Osteocyte (in vitro differentiated cells): ENCODE measurements at places on chromosomes 2 and 18.

- DNase-seq = no peak
Observed at GRCh38 chr2:29782549-29783458, 138.6 kb downstream of the ALK start.

DNA sequence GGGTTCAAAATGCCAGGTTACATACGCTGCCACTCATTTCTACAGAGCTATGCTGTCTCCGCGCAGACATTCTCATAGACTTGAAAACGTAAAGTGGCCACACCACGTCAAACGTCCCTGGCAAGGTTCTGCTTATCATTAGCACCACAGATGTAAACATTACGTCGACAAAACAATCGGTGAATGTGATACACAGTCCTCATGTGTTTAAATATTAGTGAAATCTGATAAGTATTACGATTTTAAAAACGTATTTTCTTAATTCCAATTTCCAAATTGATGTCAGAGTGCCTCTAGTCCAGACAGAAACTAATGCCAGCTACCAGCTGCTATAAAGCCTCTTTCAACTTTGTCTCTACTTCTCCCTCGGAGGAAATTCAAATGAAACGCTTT lies 1.2 kb downstream of the STK17B start:
- DNase-seq = no peak

DNA sequence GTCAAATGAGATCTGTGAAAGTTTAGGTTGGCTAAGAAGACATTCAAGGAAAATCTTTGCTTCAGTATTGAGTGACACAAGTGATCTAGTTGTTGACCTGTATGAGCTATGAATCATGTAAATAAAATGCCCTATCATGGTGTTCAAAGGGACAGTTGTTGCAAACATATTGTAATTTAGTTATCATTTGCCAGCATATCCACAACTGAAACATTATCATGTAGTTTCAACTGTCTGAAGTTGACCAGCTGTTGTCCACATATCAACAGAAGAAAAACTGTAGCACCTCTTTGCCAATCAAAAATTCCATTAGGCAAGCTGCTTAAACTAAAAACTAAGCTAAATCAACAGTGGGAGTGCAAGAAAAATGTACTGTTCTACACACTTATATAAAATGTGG lies 527.1 kb upstream of the NRXN1 start:
- no peak for DNase-seq

- DNase-seq = no peak
Observed at GRCh38 chr2:220619525-220620220, 952.4 kb downstream of the EPHA4 start.

GRCh38 chr2:177603768-177604167 lies 211.2 kb downstream of the AGPS start:
- no peak for DNase-seq
